ENCODE measurements at places on chromosomes 1 and 21.

DNA sequence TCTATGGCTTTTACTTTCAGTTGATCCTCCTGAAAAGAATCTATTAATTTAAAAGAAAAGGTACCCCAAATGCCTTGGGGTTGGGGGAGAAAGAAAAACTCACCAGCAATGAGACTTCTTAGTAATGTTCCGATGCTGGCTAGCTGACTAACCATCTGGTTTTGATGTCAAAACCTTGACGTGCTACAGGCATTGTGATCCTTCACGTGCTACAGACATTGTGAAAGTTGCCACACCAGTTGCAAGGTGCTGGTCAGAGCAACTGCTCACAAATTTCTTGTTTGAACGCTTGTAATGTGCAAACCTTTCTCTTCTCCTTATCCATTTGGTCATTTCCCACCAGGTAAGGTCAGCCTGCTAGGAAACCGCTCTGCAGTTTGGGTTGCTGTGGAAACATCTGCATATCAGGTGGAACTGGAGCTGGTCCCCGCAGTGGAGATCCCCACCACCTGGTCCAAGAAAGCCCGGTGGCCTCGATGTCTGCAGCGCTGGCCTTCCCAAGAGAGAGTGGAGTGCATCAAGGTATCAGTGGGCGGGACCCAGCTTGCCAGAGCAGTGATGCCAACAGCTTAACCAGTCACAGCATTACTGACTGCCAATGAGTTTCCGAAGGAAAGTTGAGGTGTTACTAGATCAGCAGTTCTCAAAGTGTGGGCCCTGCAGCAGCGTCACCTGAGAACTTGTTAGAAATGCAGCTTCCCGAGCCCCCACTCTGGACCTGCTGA lies 16.1 kb downstream of the MAB21L3 start:
- no peak for DNase-seq

- DNase-seq = peak; percentile 87
Observed at GRCh38 chr1:10209905-10210810, at the start of gene KIF1B. TSS of gene KIF1B (plus strand) at chr1:10210570. CDS start at chr1:10232329, 21,759 bp downstream.

DNA sequence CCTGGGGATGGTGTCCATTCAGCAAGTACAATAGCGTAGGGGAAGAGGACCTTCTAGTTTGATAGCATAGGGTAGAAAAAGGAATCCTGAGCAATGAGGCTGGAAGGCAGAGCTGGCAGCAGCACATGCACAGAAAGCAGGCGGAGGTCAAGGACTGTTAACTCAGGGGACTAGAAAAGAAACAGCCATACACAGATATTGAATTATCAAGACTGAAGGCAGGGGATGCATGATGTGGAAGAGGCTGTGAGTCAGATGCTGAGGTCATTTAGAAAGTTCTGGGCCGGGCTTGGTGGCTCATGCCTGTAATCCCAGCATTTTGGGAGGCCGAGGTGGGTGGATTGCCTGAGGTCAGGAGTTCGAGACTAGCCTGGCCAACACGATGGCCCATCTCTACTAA lies 65.6 kb downstream of the OPTC start:
- DNase-seq = no peak

DNA sequence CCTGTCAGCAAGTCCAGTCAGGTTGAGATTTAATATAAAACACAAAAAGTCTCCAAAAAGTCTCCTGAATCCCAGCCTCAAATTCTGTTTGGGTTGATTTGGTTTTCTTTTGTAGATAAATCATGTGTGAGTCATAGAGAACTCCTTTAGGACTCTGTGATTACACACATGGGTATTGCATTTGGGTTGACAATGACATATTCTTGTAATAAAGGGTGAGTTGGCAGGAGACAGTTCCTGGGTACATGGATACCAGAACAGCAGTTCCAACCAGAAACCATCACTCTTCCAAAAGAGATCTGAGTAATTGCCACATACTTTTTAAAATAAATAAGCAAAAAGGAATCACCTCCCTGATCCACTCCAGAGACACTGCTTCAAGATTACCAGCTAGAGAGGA lies 8.9 kb downstream of the CR2 start:
- no peak for DNase-seq

DNA sequence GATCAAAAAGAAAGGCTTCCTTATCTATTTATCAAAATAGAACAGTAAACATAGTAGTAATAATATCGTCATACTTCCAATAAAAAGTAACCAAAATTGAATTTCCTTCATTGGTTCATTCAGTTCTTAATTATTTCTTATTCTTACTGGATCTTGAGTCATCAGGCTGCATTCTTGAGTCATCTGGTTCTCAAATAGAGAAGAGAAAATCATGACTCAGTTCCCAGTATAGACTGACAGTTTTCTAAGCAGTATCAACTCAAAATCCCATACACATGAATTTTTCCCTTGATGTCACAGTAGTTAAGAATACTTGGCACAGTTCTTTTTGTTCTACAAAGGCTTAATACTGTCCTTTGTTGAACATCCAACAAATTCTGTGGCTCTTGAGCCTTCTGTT lies 626.9 kb upstream of the ADGRL4 start:
- DNase-seq = no peak

DNA sequence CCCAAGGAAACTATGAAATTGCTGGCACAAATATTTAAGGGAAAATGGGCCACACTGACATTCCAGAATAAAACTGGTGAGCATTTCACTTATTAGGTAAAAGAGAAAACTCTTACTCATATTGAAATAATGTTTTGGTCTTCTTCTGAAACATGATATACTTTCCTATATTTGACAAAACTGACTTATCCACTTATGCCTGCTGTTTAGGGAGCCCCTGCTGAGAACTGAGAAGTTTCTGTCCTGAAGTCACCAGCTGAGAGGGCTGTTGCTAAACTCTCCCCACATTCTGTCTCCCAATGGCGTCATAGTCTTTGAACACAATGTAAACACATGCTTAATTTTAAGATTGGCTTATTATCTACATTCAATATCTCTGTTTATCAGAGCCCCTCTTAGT lies 46.8 kb upstream of the ZC3H11B start:
- DNase-seq = no peak

- DNase-seq = no peak
Observed at GRCh38 chr1:109250454-109251276, 1.3 kb downstream of the CELSR2 start.

- no peak for DNase-seq
Observed at GRCh38 chr1:3410142-3410925, 44.1 kb upstream of the ARHGEF16 start.

DNA sequence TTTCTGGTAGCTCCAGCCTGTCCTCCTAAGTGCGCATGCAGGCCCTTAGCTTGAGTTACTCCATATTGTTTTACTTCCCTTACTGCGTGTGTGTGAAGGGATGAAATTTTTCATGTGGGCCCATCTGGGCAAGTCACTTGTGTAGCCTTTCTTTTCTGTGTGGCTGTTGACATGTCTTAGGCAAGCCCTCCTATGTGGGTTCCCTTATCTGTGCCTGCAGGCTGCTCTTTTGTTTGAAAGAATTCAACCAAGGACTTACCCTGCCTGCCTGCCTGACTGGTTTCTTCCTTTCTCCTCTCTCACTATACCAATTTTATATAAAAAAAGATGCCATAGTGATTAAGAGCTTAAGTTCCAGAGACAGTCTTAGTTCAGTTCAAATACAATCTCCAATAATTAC lies 249.3 kb downstream of the ATG4C start:
- DNase-seq = no peak

DNA sequence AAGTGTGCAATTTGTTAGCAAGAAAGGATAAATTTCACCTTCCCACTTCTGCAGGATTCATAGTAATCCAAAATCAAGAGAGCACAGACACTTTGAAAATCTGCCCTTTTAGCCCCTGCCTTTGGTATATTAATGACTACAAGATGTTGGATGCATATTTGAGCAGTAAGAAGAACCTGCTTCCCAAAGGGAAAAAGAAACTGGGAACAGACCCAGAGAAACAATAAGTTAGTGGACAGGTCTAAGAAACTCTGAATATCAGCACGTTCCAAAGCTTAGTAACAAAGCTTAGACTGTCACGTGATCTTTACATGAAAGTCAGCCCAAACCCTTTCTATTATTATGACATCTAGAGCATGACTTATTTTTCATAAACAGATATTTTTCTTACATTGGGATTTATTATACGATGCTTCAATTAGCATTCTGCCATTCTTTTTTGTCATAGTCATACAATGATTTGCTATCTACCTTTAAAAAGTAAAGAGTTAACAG lies 390.9 kb upstream of the ADGRL2 start:
- no peak for DNase-seq

DNA sequence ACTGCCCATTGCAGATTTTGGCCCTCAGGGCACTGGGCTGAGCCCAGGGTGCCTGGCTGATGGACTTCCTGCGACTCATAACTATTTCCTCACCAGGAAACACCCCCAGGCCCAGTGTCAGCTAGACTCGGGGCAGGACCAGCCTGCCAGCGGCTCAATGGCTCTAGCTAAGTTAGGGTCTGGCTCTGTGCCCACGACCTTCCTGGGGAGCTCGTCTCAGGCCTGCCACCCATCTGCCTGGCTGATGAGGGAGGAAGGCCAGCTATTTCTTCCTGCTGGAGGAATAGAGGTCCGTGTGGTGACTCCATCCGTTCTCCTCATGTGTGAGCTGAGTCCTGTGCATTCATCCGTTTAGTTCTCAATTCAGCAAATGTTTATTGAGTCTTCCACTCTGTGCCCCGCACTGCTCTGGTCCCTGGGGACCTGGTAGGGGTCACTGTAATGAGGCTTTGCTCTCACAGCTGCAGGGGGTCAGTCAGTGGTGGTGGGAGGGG lies 44.5 kb downstream of the KIRREL1 start:
- DNase-seq = no peak

DNA sequence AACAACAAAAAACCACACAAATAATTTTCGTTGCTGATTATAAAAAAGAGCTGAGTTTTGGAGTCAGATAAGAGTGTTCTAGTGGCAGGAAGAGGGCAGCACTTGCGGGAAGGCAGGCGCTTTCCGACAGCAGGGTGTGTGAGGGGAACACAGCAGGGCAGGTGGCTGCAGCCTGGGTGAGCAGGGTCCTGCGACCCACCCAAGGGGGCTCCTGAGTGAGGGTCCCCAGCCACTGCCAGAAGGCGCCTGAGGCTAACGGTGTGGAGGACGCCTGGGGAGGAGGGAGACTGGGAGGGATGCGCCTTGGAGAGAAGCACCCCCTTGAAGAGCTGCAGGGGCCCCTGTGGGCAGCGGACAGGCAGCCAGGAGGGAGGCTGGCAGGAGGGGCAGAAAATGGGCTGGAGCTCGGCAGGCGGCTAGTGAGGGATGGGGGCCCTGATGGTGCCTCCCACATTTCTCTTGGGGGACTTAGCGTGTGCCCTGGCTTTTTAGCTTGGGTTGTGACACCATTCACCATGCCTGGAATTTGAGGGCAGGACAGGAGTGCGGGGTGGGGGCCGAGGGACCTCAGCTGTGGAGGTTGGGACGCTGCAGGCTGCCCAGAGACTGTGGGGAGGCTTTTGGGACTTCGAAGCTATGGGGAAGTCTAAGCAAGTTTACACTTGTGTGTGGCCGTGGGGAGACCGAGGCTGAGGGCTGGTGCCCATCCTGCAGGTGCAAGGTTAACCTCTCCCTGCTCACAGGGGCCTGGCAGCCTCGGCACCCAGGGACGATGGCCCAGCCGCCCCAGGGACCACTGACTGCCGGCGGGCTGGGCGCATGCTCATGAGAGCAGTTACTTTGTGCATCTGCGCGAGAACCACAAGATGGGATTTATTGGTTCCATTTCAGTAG lies 111.4 kb downstream of the SIK1 start:
- no peak for DNase-seq

DNA sequence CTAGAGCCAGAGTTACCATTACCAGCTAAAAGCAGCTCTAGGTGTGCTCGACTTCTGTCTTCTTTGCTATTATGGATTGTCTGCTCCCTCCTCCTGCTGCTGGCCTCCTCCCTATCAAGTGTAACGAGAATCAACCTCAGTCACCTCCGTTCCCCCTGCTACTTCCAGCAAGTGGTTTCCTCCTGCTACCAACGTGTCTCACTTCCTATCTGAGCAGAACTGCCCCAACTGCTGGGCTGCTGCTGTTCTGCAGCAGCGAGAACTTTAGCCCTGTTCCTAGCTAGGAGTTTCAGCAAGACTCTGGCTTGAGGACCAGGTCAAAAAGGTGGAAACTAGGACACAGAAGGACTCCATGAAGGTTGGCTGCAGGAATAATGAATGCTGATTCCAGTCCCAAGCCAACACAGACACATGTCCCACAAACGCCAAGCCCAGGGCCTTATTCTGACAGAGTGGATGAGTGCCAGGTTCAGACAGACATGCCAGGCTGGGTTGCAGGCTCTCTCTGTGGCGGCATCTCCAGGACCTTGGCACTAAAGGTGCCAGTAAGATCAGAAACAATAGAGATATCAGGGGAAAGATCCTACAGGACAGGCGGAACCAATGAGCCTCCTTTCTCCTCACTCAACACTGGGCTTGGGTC lies 46.9 kb downstream of the CD34 start:
- DNase-seq = no peak

DNA sequence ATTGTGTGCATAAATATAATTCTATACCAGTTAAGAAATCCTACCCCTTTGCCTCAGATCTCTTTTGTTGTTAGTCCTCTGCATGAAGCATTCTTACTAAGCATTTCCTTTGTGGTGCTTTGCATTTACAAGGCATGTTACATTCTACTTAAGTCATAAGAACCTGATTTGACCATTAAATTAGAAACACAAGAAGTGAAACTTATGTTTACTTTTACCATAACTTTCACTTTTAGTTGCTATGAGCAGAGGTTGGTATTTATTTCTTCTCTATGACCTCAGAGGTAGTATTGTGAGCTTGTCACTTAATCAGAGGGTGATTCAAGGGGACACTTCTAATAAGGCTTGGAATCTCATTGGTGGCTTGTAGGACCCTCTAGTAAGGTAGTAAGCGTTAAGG lies 9.0 kb downstream of the FAM20B start:
- no peak for DNase-seq

- DNase-seq = no peak
Observed at GRCh38 chr1:17875882-17876280, 120.7 kb downstream of the ACTL8 start.

DNA sequence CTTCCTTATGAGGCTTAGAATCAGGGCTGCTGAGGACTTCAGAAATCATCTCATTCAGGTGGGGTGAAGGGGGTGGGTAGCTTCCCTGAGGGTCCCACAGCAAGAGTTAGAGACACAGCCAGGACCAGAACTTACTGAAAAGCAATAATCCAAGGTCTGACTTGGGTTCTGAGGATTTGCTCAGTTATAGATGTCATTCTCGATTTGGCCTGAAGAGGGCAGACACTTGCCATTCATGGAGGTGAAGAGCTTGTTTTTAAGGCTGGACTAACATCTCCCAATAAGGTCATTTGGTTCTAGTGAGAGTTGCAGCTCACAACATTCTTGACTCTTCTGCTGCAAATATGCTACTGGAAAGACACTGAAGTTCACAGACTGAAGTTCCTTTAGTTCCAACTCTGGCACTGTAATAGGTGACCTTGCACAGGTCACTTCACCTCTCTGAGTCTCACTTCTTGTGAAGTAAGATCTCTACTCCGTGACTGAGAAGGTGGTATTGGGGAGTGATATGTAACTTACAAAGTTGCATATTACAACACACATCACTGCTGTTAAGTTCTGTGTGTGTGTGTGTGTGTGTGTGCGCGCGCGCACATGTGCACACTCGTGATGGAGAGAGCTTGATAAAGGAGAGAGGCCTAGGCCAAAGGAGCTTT lies 69.8 kb upstream of the DIRAS3 start:
- peak; percentile 67 for DNase-seq

GRCh38 chr1:165173818-165174217 lies 182.7 kb downstream of the LMX1A start:
- no peak for DNase-seq

- DNase-seq = no peak
Observed at GRCh38 chr1:226001963-226002666, 3.0 kb upstream of the SDE2 start.
